ENCODE measurements at places on chromosomes 3 and 15. TPM values are rescaled to one million over a fixed set of nuclear protein-coding genes. Genes with fewer than 3 reads are reported as not detected.
A peak's percentile ranks its signal among the peaks of the same experiment; 100 is the strongest.

CSPG5 gene
- under 0.01 TPM for total RNA-seq

LRRN1 gene
- 0.33 TPM for total RNA-seq

AGBL1 gene
- not detected for total RNA-seq

GRCh38 chr15:99911816-99912215 lies 178.6 kb upstream of the LYSMD4 start:
- H3K4me1 ChIP-seq = no peaks in the 10 kb centered on the region
- H3K27me3 ChIP-seq = no peaks in the 10 kb centered on the region
- no peak overlapping the region for H3K27ac ChIP-seq
- no peak overlapping the region for H3K4me3 ChIP-seq
- DNase-seq = no peak

DNA sequence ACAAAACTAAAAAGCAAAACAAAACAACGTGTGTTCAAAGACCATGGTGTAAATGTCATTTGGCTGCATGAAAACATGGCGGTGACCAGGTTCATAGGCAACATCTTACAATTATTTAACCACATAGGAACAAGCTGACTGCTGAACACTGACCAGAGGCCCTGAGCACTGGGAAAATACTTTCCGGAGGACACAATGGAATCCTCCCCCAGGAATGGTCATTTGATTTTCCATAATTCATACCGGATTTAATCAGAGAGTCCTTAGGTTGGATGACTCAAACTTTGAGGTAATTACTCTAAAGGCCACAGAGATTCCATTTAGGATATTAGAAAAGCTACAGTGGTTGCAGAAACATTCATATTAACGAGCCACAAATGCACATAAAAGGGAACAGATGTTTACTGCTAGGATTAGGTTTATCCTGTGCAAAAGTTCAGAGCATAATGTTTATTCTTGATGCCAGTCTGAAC lies 254.7 kb downstream of the NR1D2 start:
- H3K4me1 ChIP-seq = peaks cover 2% of the 10 kb centered on the region
- H3K27ac ChIP-seq = no peak overlapping the region
- H3K4me3 ChIP-seq = no peak overlapping the region
- no peak for DNase-seq
- H3K27me3 ChIP-seq = no peaks in the 10 kb centered on the region

GRCh38 chr15:49190586-49190985 lies 20.5 kb downstream of the GALK2 start:
- peaks cover 3% of the 10 kb centered on the region for H3K4me1 ChIP-seq
- H3K27me3 ChIP-seq = no peaks in the 10 kb centered on the region
- no peak for DNase-seq
- no peaks in the 10 kb centered on the region for H3K36me3 ChIP-seq
- H3K4me3 ChIP-seq = no peak overlapping the region

DNA sequence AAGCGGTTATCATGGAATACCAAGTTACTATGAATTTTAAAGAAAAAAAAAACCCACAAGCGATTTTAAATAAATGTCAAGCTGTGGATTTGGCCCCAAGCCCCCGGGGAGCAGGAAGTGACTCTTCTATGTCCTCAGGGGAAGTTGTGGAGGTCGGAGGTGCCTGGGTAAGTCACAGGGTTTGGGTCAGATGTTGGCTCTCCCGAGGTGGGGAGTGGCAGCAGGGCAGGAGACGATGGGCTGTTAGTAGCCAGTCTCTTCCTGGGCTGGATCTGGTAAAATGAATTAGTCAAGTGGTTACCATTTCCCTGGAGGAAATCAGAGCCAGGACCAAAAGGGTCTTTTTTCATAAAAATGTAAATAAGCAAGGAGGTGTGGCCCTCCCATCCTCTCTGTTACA lies 316.7 kb downstream of the TLE3 start:
- H3K27me3 ChIP-seq = no peaks in the 10 kb centered on the region
- H3K4me3 ChIP-seq = no peak overlapping the region
- H3K27ac ChIP-seq = no peak overlapping the region

DNA sequence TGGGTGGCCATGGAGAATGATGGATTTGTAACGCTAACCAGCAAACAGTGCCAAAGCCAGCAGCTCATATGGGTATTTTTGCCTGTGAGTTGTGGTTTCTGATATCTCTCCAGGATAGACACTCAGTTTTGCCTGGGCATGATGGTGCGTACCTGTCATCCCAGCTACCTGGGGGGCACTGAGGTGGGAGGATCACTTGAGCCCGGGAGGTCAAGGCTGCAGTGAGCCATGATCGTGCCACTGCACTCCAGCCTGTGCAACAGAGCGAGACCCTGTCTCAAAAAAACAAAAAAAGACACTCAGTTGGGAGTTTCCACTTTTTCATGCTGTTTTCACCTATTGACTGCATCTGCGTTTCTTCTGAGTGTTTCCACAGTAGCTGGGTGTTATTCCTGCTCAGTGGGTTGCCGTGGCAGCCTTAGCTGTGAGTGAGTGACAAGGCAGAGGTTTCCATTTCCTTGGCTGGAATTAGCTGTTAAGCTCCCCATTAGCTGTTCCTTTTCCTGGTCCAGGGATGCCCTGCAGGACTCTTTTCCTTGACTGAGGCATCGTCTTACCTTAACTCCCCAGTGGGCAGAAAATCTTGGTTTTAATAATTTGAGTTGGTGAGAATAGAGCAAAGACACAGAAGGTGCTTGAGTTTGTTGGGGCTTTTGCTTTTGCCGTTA lies 14.2 kb upstream of the RPP14 start:
- no peaks in the 10 kb centered on the region for H3K36me3 ChIP-seq
- no peak overlapping the region for H3K27ac ChIP-seq
- no peaks in the 10 kb centered on the region for H3K27me3 ChIP-seq
- no peak overlapping the region for H3K4me3 ChIP-seq
- H3K4me1 ChIP-seq = no peaks in the 10 kb centered on the region
- no peak for DNase-seq

- no peak for DNase-seq
- no peak overlapping the region for H3K4me3 ChIP-seq
- H3K4me1 ChIP-seq = no peaks in the 10 kb centered on the region
- H3K27me3 ChIP-seq = no peaks in the 10 kb centered on the region
These were observed 55.0 kb downstream of the LSAMP start for GRCh38 chr3:116390318-116390717.

GRCh38 chr15:78990278-78990677 lies 45.4 kb upstream of the CTSH start:
- no peak overlapping the region for H3K4me3 ChIP-seq
- no peak overlapping the region for H3K27ac ChIP-seq
- H3K36me3 ChIP-seq = no peaks in the 10 kb centered on the region
- no peaks in the 10 kb centered on the region for H3K27me3 ChIP-seq

DNA sequence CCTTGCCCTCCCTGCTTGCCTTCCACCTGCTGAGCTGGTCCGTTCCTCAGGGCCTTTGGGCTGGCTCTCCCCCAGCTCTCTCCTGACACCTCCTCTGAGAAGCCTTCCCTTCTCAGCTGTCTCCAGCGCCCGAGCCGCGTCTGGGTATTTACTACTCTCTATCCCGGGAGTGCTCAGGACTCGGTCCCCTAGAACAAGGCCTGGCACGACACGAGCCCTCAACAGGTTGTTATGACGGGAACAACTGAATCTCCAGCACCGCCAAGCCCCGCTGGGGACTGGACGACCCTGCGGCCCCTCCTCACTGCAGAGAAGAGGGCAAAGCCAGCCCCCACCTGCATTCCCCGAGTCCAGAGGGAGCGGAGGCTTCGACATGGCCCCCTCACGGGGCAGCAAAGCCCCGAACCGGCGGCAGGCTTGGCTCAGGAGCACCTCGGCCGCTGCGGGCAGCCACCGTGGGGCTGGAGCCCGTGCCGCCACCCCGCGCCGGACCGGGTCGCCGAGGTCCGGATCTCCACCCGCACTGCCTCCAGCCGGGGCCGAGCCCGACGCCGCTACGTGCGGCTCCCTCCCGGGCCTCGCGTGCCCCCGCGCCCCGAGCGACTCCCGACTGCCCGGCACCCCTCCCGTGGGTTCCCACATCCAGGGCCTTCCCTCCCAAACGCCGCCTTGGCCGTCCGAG lies 792 bp downstream of the TPRA1 start:
- H3K36me3 ChIP-seq = no peaks in the 10 kb centered on the region
- H3K4me1 ChIP-seq = peaks cover 17% of the 10 kb centered on the region
- H3K4me3 ChIP-seq = peak overlapping the region; percentile 88
- peak overlapping the region; percentile 78 for H3K27ac ChIP-seq
- DNase-seq = no peak

DNA sequence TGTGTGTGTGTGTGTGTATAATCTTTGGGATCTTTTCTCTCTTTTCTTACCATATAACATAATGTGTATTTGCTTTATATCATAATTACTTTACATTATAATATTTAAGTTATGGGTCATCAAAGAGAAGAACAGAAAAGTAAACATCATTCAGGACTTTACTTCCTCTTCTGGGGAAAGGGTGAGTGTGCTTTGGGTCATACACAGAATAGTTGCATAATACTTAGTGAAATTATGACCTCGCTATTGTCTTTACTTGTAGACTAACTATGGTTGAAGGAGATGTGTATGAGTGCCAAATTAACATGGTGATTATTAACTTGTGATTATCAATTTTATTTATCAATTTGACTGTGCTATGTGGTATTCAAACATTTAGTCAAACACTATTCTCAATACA lies 1086.9 kb downstream of the DIPK2A start:
- no peaks in the 10 kb centered on the region for H3K27me3 ChIP-seq
- H3K4me3 ChIP-seq = no peak overlapping the region
- H3K27ac ChIP-seq = no peak overlapping the region
- peak; percentile 8 for DNase-seq
